Occipital lobe (tissue), 3 donors: ENCODE measurements at places on chromosomes 3 and 15.

- no peak for DNase-seq
These were observed 12.8 kb downstream of the RBP2 start for GRCh38 chr3:139463466-139463865.

DNA sequence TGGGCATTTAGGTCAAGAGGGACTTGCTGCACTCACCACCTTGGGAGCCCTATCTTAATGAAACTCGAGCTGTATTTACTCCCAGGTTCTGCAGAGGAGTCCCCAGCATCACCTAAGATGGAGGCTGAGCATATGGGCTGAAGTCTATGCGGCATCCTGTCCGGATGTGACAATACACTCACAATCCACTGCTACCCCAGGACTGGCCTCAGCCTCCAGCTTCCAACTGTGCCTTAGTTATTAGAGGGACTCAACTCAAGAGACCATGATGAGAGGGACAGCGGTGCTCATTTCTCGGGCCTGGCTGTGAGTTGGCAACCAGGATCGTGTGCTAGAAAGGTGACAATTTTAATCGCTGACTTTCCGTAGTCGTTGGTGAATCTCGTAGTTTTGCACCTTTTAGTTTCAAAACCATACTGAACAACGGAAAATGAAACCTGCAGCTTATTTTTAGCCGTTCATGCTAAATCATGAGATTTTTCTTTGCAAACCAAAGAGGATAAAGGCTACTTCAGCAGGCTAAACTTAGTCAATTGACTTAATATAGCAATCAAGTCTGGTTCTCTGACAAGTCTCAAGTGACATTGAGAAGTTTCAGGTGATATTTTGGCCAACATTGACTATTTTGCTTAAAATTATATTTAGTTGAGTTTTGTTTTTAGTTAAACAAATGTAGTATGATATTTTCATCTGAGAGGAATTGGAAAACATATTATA is 11.1 kb downstream of the ZBTB38 start:
- no peak for DNase-seq

DNA sequence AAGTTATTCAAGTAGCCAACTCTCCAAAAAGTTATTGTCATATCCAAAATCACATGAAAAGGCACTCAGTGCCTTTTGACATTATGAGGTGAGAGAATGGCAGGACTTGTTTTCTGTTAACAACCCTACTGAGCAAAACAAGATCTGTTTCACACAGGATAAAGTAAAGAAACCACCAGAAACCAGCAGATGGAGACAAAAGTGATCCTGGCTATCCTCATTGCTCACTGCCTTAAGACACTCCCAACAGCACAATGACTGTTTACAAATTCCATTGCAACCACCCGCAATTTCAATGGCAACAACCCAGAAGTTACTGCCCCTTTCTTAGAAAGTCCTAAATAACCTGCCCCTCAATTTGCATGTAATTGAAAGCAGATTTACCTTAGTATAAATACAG is 352.6 kb upstream of the NDN start:
- DNase-seq, result no peak

GRCh38 chr15:65525622-65526021 is 4.6 kb upstream of the HACD3 start:
- DNase-seq, result no peak

DNA sequence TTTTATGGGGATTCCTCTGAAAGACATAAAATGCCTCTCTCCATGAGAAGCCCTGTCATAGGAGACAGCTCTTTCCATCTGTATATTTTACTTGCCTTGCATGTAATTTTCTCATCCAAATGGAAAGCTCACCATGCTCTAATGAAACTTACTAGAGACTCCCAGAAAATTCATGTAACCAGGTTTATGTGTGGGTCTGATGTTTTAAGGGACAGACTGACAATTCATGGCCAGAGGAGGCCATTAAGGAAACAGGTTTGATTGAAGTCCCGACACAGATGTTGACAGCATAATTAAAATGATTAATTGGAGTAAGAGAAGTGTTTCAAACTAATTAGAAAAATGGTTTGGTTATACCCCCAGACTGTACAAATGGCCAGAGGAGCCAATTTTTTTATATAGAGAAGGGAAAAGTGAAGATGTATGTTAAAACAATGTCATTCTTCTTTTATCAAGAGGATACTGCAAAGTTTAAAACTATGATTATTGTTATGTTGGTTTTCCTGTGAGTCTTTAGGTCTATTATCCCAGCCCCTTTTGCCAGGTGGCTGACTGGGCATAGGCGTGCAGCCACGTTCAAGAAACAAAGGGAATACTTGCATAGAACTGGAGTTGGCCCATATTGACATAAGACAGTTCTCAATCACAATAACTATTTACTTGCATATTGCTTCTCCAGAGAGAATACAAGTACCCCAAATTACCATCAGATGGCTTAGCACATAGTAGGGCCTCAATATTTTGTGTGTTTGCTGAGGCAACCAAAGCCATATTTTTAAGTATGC is 64.8 kb downstream of the RBMS3 start:
- no peak for DNase-seq

DNA sequence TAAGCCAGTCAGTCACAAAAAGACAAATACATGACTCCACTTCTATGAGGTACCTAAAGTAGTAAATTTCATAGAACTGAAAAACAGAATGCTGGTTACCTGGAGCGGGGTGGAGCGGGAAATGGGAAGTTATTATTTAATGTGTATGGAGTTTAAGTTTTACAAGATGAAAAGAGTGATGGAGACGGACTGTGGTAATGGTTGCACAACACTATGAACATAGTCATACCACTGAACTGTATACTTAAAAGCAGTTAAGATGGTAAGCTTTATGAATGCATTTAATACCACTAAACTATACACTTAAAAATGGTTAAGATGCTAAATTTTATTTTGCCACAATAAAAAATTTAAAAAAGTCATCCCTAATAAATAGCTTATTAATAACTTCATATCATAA is 23.2 kb downstream of the SFMBT1 start:
- no peak for DNase-seq

- DNase-seq, result no peak
These were observed 1.8 kb downstream of the ARNT2 start for GRCh38 chr15:80405970-80406369.

- DNase-seq, result no peak
These were observed 17.4 kb upstream of the ST3GAL6 start for GRCh38 chr3:98745718-98746117.

DNA sequence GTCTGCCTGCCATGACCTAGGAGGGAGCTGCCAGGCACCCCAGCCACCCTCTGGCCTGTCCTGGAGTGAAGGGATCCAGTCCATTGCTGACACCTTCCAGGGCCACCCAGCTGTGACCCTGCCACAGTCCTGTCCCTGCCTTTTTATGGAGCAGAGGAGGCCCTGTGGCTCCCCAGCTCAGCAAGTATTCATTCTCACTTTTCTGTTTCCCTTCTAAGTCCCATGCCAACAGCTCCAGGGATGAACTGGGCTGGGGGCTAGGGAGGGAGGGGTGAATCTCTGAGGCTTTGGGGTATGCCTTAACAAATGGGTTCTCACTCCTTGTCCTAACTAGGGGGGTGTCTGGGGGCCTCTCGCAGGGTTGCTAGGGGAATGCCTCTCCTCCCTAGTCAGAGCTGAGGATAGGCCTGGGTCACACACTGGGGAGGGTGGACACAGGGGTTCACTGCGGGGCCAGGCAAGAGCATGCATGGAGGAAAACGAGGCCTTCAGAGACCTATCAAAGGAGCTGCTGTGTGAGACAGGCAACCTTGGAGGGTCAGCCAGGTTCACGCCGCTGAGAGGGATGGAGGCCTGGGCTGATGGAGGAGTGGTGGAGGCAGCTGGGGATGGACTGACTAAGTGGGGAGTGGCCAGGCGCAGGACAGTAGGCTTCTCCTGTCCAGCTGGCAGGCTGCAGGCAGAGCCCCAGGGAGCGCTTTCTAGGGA is 31.8 kb downstream of the EPHB3 start:
- no peak for DNase-seq
